ENCODE measurements at places on chromosomes 6 and 20. TPM values are rescaled to one million over a fixed set of nuclear protein-coding genes. Genes with fewer than 3 reads are reported as not detected.

GRCh38 chr6:28914941-28915340 is 8.8 kb downstream of the TRIM27 start:
- no peaks in the 10 kb centered on the region for H3K4me1 ChIP-seq
- peaks cover 70% of the 10 kb centered on the region for H3K36me3 ChIP-seq
- no peak overlapping the region for H3K4me3 ChIP-seq
- no peak overlapping the region for H3K27ac ChIP-seq

- H3K36me3 ChIP-seq: no peaks in the 10 kb centered on the region
- H3K27me3 ChIP-seq: no peaks in the 10 kb centered on the region
- H3K4me3 ChIP-seq: no peak overlapping the region
- H3K4me1 ChIP-seq: no peaks in the 10 kb centered on the region
- DNase-seq: no peak
Measured at GRCh38 chr6:52495922-52496321, 75.8 kb downstream of the EFHC1 start.

- H3K36me3 ChIP-seq: no peaks in the 10 kb centered on the region
- DNase-seq: no peak
- peaks cover 27% of the 10 kb centered on the region for H3K4me1 ChIP-seq
- H3K27ac ChIP-seq: no peak overlapping the region
- no peaks in the 10 kb centered on the region for H3K27me3 ChIP-seq
- H3K4me3 ChIP-seq: no peak overlapping the region
Measured at GRCh38 chr20:17932396-17932795, 36.2 kb downstream of the SNX5 start.

DNA sequence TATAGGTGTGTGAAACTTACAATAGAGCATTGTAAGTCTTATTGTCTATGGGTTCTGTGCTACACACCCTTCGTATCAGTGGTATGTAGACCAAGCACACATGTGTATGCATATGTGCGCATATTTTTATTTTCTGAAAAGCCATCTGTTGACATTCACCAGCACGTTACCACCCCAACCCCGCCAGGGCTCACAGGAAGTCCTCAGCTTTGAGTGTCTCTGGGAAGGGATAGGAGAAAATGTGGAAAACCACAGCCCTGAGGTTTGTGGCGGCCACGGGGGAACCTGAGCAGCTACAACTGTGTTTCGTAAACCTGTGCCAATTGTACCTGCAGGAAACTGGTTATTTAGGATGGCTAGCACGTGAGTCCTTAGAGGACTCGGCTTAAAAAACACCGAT is 123.3 kb upstream of the PHACTR3 start:
- no peaks in the 10 kb centered on the region for H3K4me1 ChIP-seq
- DNase-seq: no peak
- H3K4me3 ChIP-seq: no peak overlapping the region
- H3K36me3 ChIP-seq: no peaks in the 10 kb centered on the region

- DNase-seq: no peak
- no peak overlapping the region for H3K27ac ChIP-seq
- H3K4me3 ChIP-seq: no peak overlapping the region
- peaks cover 9% of the 10 kb centered on the region for H3K4me1 ChIP-seq
- H3K36me3 ChIP-seq: no peaks in the 10 kb centered on the region
Measured at GRCh38 chr6:139430899-139431601, 56.6 kb upstream of the CITED2 start.

DNA sequence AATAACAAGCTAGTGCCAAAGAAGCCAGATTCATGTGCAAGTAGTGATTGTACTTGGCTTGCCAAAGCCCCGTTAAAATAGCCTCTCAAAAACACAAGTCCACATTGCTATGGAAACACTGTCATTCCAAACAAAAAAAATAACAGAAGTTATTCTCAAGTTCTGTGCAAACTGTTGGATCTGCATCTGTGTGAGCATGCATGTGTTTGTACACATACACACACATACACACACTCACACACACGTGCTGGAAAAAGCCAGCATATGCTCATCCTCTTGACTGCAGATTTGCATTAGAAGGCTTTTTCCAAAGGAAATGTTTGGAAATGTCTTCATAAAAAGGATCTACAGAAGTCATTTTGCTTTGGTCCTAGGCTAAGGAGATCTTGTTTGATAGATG is 13.4 kb upstream of the CBLN4 start:
- no peaks in the 10 kb centered on the region for H3K4me1 ChIP-seq

DNA sequence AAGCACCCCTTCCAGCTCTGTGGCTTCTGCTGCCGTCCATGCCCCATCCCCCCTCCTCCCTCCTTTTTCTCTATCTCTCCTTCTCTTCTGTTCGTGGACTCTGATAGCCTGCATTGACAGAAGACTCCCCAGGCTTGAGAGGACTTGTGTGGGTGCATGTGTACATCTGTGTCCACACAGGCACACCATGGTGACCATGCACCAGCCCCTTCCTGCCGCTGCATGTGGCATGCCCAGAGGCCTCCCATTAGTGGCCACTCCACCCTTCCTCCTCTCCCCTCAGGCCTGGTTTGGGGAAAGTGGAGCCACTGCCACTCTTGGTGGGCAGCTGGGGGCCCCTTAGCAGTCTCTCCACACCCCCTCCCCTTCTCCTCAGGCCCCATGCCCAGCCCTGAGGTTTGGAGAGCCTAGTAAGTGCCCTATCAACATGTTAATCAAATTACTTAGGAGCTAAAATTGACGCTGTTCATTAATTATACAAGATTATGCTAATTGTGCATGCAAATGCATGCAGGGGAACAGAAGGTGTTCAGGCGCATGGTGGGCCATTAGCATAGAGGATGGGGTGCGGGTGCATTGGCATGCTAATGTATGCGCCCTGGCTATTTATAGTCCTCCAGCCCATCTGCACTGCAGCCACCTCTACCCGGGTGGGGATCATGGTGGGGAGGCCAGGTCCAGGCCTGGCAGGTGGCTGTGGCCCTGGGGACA is 45.9 kb downstream of the EBF4 start:
- H3K4me1 ChIP-seq: peaks cover 14% of the 10 kb centered on the region
- no peak overlapping the region for H3K4me3 ChIP-seq
- no peaks in the 10 kb centered on the region for H3K36me3 ChIP-seq
- no peak for DNase-seq

- H3K4me3 ChIP-seq: no peak overlapping the region
- no peak overlapping the region for H3K27ac ChIP-seq
Measured at GRCh38 chr20:20167698-20168097, 115.4 kb downstream of the CFAP61 start.

- H3K4me1 ChIP-seq: no peaks in the 10 kb centered on the region
- H3K4me3 ChIP-seq: no peak overlapping the region
- H3K36me3 ChIP-seq: no peaks in the 10 kb centered on the region
- no peak overlapping the region for H3K27ac ChIP-seq
Measured at GRCh38 chr6:149843051-149843633, 21.0 kb downstream of the LRP11 start.

GRCh38 chr20:18001131-18001921 is 32.5 kb downstream of the MGME1 start:
- no peaks in the 10 kb centered on the region for H3K4me1 ChIP-seq
- H3K27me3 ChIP-seq: no peaks in the 10 kb centered on the region
- H3K27ac ChIP-seq: no peak overlapping the region
- no peak overlapping the region for H3K4me3 ChIP-seq

SLC17A9 gene
- 24.2 TPM for total RNA-seq

COL9A3 gene
- total RNA-seq: 113 TPM

SEMG1 gene
- 4.0 TPM for total RNA-seq
